Liver (tissue), 10 donors: ENCODE measurements at places on chromosomes 4 and X. TPM values are rescaled to one million over a fixed set of nuclear protein-coding genes. Genes with fewer than 3 reads are reported as not detected.

- H3K27ac ChIP-seq: peak within 1 kb of the TSS; percentile 27
- no peaks in the 10 kb centered on the region for H3K36me3 ChIP-seq
- no peaks in the 10 kb centered on the region for H3K27me3 ChIP-seq
- DNase-seq: no peak
These were observed at the start of gene WAS for GRCh38 chrX:48683411-48683982. WAS (plus strand) TSS chrX:48683799; CDS start chrX:48683854, 55 bp downstream.

- H3K36me3 ChIP-seq: no peaks in the 10 kb centered on the region
- no peak overlapping the region for H3K4me3 ChIP-seq
- no peaks in the 10 kb centered on the region for H3K27me3 ChIP-seq
These were observed 6.0 kb upstream of the CISD2 start for GRCh38 chr4:102862747-102863146.

- H3K36me3 ChIP-seq: no peaks in the 10 kb centered on the region
- no peaks in the 10 kb centered on the region for H3K27me3 ChIP-seq
- H3K4me3 ChIP-seq: no peak overlapping the region
- H3K4me1 ChIP-seq: peaks cover 8% of the 10 kb centered on the region
These were observed 5.7 kb downstream of the IL15 start for GRCh38 chr4:141642063-141642462.

PDZD4 gene
- 1.8 TPM for total RNA-seq

MAGEC2 gene
- total RNA-seq: not detected

DKK2 gene
- 0.23 TPM for total RNA-seq

GRCh38 chr4:176814770-176815169 is 22.0 kb upstream of the VEGFC start:
- no peak for DNase-seq
- H3K27ac ChIP-seq: no peak overlapping the region
- H3K36me3 ChIP-seq: no peaks in the 10 kb centered on the region
- no peaks in the 10 kb centered on the region for H3K27me3 ChIP-seq
- no peaks in the 10 kb centered on the region for H3K4me1 ChIP-seq

SLC16A2 gene
- 24.1 TPM for total RNA-seq

- peak overlapping the region; percentile 56 for H3K27ac ChIP-seq
- H3K4me3 ChIP-seq: no peak overlapping the region
These were observed 64.9 kb downstream of the POLR2B start for GRCh38 chr4:57043347-57044251.

DNA sequence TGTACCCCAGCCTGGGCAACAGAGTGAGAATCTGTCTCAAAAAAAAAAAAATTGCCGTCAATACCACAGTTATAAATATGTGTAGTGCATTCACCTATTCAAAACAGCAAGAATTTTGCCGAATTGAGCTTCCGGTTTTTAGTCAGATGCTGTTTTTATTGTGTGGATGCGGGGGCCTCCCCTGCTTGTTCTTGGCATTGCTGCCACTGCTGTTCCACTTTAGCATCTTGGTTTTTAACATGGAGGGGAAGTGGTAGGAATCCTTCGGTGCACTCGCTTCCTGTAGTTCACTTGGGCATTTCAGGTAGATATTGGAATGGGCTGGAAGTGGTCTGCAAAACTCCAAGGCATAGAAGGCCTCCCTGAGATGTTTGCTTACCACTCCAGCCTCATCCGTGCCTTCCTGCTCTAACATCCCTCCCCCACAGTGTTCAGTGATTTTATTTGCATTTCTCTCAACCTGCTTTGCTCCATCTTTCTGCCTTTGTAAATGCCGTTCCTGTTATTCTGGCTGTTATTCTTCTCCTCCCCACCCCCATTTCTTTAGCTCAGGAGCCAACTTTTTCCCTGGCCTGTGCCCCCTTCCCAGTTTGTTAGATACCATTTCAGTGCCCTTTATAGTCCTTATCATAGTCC is 25.5 kb downstream of the MOB1B start:
- H3K4me3 ChIP-seq: no peak overlapping the region
- DNase-seq: no peak
- H3K36me3 ChIP-seq: no peaks in the 10 kb centered on the region
- no peaks in the 10 kb centered on the region for H3K27me3 ChIP-seq
- no peak overlapping the region for H3K27ac ChIP-seq
- H3K4me1 ChIP-seq: no peaks in the 10 kb centered on the region

SPP1 gene
- 29.2 TPM for total RNA-seq

DNA sequence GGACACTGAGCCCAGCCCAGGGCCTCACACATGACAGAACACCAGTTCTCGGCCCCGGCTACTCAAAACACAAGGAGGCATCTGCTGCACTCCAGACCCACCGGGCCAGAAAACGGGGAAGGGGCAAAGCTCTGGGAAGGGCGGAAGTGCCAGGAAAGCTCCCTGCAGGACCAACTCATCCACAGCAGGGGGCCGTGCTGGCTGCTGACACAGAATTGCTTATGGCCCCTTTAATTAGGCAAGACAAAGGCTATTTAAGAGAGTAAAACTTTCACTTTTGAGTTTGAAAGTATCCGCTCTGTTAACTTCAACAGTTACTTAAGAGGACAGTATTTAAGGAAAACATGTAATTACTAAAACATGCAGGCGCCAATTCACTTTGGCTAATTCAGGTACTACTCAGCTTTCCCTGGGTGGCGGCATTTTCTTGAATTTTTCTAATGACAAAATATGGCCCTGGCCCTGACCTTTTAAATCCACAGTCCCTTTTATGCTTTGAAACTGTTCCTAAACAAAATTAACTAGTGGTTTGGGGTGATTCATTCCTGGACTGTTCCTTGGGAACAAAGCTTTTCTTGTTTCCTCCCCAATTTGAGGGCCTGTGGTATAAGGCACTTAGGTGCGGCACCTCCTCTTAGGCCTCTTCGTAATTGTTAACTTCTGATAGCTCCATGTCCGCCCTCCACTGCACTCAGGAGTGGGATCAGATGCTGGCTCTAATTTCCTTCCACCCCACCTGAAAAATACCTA is 40.4 kb downstream of the NSG1 start:
- H3K36me3 ChIP-seq: no peaks in the 10 kb centered on the region
- no peak for DNase-seq
- no peak overlapping the region for H3K4me3 ChIP-seq
- H3K27me3 ChIP-seq: no peaks in the 10 kb centered on the region

DNA sequence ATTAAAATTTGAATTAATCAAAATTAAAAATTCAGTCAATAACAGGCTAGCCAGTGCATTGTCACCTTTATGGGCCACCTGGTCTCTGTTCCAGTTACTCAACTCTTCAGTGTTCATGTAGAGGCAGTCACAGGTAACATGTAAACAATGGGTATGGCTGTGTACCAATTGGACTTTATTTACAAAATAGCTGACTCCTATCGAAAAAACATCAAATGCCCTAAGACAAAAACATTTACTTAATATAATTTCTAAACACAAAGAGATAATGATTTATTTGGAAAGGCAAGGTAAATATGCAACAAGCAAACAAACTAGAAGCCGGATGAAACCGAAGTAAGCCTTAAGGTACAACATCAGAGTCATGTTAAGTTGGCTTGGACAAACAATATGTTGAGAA is 8.8 kb downstream of the TMEM150C start:
- no peak overlapping the region for H3K4me3 ChIP-seq
- no peaks in the 10 kb centered on the region for H3K27me3 ChIP-seq
- H3K27ac ChIP-seq: no peak overlapping the region
- peaks cover 2% of the 10 kb centered on the region for H3K4me1 ChIP-seq

FGFBP2 gene
- total RNA-seq: 0.25 TPM

COL4A5 gene
- total RNA-seq: 1.3 TPM

CLDN22 gene
- not detected for total RNA-seq

DNA sequence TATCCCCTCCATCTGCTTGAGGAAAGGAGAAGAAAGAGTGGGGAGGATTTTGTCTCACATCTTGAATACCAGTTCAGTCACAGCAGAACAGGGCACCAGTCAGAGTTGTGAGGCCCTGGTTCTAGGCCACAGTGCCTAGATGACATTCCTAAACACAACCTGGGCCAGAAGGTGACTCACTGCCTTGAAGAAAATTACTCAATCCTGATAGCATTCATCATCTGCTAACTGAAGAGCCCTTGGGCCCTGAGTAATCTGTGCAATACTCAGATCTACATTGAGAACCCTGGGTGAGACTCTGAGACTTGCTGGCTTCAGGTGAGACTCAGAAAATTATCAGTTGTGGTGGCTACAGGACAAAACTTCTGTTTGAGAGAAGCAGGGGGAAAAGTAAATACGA is 20.5 kb upstream of the PRR32 start:
- no peaks in the 10 kb centered on the region for H3K27me3 ChIP-seq
- no peaks in the 10 kb centered on the region for H3K4me1 ChIP-seq
- no peak overlapping the region for H3K4me3 ChIP-seq
- H3K27ac ChIP-seq: no peak overlapping the region

GRCh38 chrX:120456973-120457372 is 12.1 kb downstream of the LAMP2 start:
- DNase-seq: no peak
- H3K36me3 ChIP-seq: peaks cover 2% of the 10 kb centered on the region
- H3K27me3 ChIP-seq: no peaks in the 10 kb centered on the region
- no peak overlapping the region for H3K27ac ChIP-seq

RAI2 gene
- total RNA-seq: 0.59 TPM

DNA sequence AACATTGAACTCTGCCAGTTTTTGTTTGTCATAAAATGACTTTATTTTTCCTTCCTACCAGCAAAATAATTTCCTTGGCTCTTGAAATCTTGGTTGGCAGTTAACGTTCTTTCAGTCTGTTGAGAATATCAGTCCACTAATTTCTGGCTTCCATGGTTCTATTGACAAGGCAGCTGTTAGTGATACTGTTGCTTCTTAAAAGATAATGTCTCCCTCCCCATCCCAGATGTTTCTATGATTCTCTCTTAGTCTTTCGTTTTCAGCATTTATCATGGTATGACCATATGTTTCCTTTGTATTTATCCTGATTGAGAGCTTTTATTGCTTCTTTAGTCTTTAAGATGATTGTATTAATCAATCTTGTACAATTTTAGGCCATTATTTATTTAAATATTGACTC is 81.1 kb upstream of the STK26 start:
- H3K36me3 ChIP-seq: no peaks in the 10 kb centered on the region
- H3K4me3 ChIP-seq: no peak overlapping the region
- no peak overlapping the region for H3K27ac ChIP-seq
- no peak for DNase-seq
- H3K4me1 ChIP-seq: no peaks in the 10 kb centered on the region

- no peak for DNase-seq
- H3K4me3 ChIP-seq: no peak overlapping the region
- no peak overlapping the region for H3K27ac ChIP-seq
- H3K27me3 ChIP-seq: no peaks in the 10 kb centered on the region
- no peaks in the 10 kb centered on the region for H3K36me3 ChIP-seq
These were observed 39.6 kb upstream of the IGFBP7 start for GRCh38 chr4:57149833-57150232.

GRCh38 chr4:81599742-81600380 is 128.2 kb upstream of the RASGEF1B start:
- no peak for DNase-seq
- peaks cover 2% of the 10 kb centered on the region for H3K4me1 ChIP-seq
- H3K4me3 ChIP-seq: no peak overlapping the region
- peak overlapping the region; percentile 51 for H3K27ac ChIP-seq
- no peaks in the 10 kb centered on the region for H3K36me3 ChIP-seq
